ENCODE measurements at places on chromosomes 11 and 22. TPM values are rescaled to one million over a fixed set of nuclear protein-coding genes. Genes with fewer than 3 reads are reported as not detected.

DNA sequence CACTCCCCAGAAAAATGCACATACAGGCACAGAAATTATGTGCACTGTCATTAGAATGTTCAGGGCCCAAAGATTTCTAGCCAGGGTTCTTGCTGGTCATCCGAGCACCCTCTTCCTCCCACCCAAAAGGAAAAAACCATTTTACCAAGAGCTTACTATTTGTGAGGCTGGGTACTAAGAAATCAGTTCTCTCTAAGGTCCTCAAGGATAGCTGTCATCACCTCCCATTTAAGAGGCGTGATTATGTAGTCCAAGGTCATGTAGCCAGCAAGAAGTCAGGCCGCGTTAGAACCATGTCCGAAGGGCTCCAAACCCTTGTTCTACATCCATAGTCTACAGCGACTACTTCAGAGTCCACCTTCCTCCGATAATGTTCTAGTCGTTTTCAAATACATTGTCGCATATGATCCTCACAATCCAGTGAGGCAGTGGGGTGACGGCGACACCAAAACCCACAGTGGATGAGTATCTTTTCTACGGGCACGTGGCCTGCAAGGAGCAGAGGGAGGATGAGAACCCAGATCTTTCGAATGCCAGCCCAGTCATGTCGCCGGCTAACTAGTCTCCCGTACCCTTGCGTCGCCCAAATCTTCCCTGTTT, 634 bp downstream of the TIMM8B start:
- peak; percentile 40 for DNase-seq

DNA sequence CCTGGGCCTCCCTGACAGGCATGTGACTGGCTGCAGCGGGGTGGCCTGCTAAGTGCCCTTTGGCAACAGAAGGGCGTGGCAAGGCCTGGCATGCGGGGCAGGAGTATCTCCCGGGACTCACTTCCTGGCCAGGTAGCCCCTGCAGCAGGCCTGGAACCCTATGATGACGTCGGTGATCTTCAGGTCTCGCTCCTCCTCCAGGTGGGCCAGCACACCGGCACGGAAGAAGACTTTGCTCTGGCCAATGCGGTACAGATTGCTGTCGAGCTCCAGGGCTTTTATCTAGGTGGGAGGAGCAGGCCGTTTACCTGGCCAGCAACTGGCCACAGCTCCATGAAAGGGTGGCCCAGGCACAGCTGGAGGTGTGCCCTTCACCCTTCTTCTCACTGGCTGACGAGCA, 50.9 kb downstream of the APOL1 start:
- DNase-seq = no peak

DNA sequence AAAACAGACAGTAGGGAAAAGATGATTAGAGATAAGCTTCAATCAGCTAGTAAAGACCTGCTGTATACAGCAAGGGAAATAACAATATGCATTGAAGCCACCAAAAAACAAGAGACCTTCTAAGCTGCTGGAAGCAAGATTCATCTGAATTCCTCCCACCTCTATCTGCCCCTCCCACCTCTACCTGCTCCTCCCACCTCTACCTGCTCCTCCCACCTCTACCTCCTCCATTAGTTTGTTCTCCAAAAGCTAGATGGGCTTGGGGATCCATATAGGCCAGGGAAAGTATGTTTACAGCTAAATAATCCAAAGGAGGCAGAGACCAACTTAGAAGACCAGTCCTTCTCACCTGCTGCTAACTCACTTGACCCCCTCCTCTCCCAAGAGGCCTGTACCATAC, 33.2 kb downstream of the PAK1 start:
- no peak for DNase-seq

The APOA4 gene
- total RNA-seq = not detected

All from M059J (cell line).